ENCODE measurements at places on chromosomes 6 and 20.

GRCh38 chr6:87110636-87111035, 15.7 kb upstream of the CGA start:
- no peak for DNase-seq

DNA sequence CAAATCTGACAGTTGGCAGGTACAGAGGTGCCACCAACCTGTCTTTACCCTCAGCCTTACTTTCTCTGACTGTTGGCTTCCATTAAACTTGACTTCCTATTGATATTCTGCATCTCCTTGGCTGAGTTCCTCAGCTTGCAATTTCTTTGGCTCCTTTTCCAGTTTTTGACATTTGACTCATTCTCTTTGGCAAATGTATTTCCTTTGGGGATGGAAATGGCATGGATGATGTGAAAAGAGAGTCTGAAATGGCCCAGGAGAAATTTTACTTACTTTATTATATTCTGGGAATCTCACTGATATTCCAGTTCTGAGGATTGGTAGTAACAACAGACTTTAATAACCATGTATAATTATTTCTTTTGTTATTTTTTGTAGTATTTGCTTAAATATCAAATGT, 255.2 kb downstream of the CD109 start:
- no peak for DNase-seq

- no peak for DNase-seq
Measured at GRCh38 chr20:47118206-47118605, 223.6 kb downstream of the EYA2 start.

- DNase-seq, result no peak
Measured at GRCh38 chr6:42370323-42370985, 81.3 kb downstream of the TRERF1 start.

GRCh38 chr6:42197555-42198362, 3.0 kb upstream of the GUCA1B start:
- DNase-seq, result no peak

DNA sequence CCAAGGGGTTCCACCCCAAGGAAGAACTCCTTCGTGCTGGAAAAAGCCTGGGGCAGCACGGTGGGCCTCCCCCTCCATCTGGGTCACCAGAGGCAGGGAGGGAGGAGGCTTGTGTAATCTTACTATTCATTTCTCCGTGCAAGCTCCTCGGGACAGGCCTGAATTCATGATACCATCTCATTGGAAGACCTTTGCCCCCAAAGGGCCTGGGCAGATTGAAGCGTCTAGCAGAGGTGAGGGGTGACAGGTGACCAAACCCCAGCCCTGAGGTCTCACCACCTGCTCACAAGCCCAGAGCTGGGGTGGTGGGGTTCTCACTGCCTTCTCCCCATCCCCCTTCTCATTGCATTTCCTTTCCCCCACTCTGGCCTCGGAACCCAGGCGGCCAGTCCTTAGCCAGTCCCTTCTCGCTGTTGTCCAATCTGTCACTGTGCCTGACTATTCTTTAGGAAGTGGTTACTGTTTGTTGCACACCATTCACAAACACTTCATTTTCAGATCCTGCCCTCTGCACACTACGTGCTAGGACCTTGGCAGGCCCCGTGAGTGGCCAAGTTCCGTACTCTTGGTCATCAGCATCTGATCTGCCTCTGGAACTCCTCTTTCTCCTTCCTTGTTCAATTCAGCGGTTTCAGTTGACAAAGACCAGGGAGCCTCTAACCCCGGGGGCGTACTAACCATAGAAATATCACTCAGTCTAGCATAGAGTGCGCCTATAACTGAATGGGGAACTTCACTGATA, 137.1 kb downstream of the LY86 start:
- DNase-seq, result no peak

DNA sequence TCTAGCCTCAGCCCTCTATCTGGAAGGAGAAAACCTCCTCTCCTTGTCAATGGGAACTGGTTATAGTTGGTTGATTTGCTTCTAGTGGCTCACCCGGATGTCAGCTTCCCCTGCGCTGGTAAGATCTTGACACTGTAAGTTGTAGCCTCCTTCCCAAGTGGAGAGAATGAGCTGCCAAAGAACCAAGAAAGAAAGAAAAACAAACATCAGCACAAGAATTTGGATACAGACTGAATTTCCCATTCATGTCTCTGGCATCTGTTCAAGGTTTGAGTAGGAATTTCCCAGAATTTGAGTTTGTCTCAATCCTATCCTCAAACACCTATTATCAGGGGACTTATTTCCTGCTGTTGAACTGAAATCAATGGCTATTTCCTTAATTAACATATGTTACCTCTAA, 44.1 kb downstream of the ELOVL2 start:
- DNase-seq, result no peak

- no peak for DNase-seq
Measured at GRCh38 chr6:168597471-168597875, 156.5 kb downstream of the SMOC2 start.

DNA sequence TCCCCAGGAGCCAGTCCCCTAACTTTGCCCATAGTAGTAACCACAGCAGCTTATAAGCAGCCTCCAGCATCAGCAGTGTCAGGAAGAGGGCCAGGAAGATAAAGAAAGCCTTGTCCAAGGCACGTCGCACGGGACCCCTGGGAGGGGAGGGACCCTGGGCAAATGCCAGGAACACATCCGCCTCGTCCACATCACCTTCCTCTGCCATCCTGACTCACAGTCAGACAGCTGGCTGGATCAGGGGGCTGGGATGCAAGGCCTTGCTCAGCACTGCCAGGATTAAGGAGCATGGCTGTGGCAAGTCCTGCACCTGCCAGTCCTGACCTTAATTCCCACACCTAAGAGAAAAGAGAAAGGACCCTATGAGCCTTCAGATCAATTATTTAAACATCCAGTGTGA, 11.5 kb upstream of the ZBTB22 start:
- DNase-seq, result no peak

- DNase-seq, result no peak
Measured at GRCh38 chr6:104729433-104729832, 130.3 kb downstream of the HACE1 start.

All from NCI-H1417 treated with DMSO at 0.1 percent for 48 hours (cell line).